ENCODE measurements at places on chromosomes 7 and 10. TPM values are rescaled to one million over a fixed set of nuclear protein-coding genes. Genes with fewer than 3 reads are reported as not detected.
A peak's percentile ranks its signal among the peaks of the same experiment; 100 is the strongest.

The ACHE gene
- polyA plus RNA-seq = 7.9 TPM

The HYAL4 gene
- polyA plus RNA-seq = 0.30 TPM

The MET gene
- polyA plus RNA-seq = 12.0 TPM

The KIAA1217 gene
- polyA plus RNA-seq = 30.5 TPM

The OR2A42 gene
- 0.02 TPM for polyA plus RNA-seq

The FAM25A gene
- polyA plus RNA-seq = 26.9 TPM

The NKX2-3 gene
- 0.09 TPM for polyA plus RNA-seq

The PTF1A gene
- polyA plus RNA-seq = 0.16 TPM

The ASAH2B gene
- 2.8 TPM for polyA plus RNA-seq

The CRYGN gene
- polyA plus RNA-seq = 0.34 TPM

The GIMAP1 gene
- 10.7 TPM for polyA plus RNA-seq

The COL1A2 gene
- 27.4 TPM for polyA plus RNA-seq

The SPDYE2 gene
- polyA plus RNA-seq = 0.05 TPM

The SPDYE18 gene
- polyA plus RNA-seq = 0.50 TPM

GRCh38 chr10:105774881-105775280 is 1133.8 kb downstream of the SORCS3 start:
- H3K27me3 ChIP-seq = no peaks in the 10 kb centered on the region
- no peak overlapping the region for H3K4me3 ChIP-seq
- H3K27ac ChIP-seq = no peak overlapping the region

DNA sequence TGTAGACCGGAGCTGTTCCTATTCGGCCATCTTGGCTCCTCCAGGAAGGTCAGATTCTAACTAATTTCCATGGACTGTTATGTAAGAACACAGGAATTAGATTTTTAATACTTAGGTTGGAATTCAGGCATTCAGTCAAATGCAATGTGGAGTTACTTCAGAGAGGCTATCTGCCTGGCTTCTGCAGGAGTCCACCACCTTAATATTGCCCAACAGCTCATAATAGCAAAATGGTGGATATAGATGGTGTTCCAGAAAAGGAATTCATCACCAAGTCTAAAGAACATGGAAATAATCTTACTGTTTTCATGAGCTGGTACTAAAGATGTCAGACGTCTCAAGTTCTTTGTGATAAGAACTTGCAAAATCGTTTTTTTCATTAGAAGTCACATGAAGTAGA is 39.5 kb downstream of the CRHR2 start:
- no peaks in the 10 kb centered on the region for H3K4me1 ChIP-seq
- no peak overlapping the region for H3K4me3 ChIP-seq
- H3K27me3 ChIP-seq = no peaks in the 10 kb centered on the region
- no peak for DNase-seq

DNA sequence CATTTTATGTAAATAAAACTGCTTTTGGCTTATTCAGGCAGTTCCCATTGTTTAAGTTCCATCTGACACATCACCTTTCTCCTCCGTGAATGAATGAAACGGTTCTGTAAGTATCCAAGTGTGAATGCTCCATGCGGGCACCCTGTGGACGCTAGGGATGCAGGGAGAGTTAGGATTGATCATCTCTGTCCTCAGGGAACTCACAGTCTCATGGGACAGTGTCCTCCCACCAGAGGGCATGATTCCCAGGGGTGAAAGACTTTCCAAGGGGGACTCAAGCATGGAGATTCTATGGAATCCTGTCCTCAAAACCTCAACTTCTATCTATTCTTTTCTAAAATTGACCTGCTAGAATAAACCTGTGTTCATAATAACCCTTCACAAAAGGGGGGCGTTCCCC is 98.8 kb downstream of the HECW1 start:
- no peak for DNase-seq
- no peaks in the 10 kb centered on the region for H3K27me3 ChIP-seq
- no peaks in the 10 kb centered on the region for H3K4me1 ChIP-seq
- H3K36me3 ChIP-seq = no peaks in the 10 kb centered on the region
- no peak overlapping the region for H3K27ac ChIP-seq
- H3K4me3 ChIP-seq = no peak overlapping the region

DNA sequence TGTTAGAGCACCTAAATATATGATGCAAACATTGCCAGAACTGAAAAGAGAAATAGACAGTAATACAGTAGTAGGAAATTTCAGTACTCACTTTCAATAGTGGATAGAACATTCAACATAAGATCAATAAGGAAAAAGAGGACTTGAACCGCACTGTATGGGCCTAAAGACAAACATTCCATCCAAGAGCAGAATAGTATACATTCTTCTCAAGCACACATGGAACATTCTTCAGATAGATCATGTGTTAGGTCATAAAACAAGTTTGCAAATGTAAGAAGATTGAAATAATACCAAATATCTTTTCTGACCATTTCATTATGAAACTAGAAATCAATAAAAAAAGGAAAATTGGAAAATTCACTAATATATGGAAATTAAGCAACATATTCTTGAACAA is 185.4 kb upstream of the FOXP2 start:
- H3K4me1 ChIP-seq = no peaks in the 10 kb centered on the region
- H3K4me3 ChIP-seq = no peak overlapping the region
- no peak for DNase-seq
- H3K36me3 ChIP-seq = no peaks in the 10 kb centered on the region
- H3K27me3 ChIP-seq = no peaks in the 10 kb centered on the region

GRCh38 chr7:131346885-131347592 is 19.4 kb downstream of the MKLN1 start:
- peaks cover 4% of the 10 kb centered on the region for H3K36me3 ChIP-seq
- H3K4me3 ChIP-seq = no peak overlapping the region
- H3K27ac ChIP-seq = no peak overlapping the region
- no peak for DNase-seq
- H3K4me1 ChIP-seq = no peaks in the 10 kb centered on the region

DNA sequence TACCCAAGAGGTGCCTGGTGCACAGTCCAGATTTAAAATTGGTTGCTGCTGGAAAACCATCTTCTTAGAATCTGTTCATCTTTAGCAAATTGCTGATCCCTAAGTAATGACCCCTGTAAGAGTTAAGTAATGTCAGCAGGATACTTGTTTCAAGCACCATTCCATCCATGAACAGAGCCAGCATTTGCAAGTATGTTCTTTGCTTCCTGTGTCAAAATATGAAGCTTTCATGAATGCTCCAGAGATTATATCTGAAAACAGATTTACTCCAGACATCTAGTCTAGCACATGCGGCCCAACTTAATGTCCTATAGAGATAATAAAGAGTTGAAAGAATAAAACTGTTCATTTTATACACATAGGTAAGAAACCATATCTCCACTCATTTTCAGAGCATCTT is 98.7 kb upstream of the ZNF438 start:
- peaks cover 35% of the 10 kb centered on the region for H3K4me1 ChIP-seq
- no peak overlapping the region for H3K27ac ChIP-seq
- DNase-seq = no peak
- H3K4me3 ChIP-seq = no peak overlapping the region

DNA sequence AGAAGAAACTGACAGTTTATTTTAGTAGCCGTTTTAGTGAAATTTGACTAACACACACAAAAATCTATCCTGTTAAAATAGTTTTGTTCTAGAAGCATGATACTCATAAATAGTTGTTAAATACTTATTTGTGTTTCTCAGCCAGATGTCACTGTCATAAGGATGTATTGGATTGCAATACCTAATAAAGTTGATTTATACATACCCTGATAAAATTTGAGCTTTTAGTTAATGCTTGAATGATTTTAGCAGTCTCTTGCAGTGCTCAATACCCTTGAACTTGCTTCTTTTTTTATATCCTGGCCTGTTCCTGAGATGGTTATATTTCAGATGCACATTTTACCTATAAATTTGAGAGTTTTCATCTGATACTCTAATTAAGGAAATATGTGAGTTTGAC is 10.1 kb downstream of the ING3 start:
- H3K4me1 ChIP-seq = no peaks in the 10 kb centered on the region
- no peak overlapping the region for H3K27ac ChIP-seq
- no peaks in the 10 kb centered on the region for H3K27me3 ChIP-seq
- no peak for DNase-seq
- H3K36me3 ChIP-seq = peaks cover 6% of the 10 kb centered on the region

- no peak overlapping the region for H3K27ac ChIP-seq
- no peaks in the 10 kb centered on the region for H3K27me3 ChIP-seq
- no peaks in the 10 kb centered on the region for H3K36me3 ChIP-seq
- no peak overlapping the region for H3K4me3 ChIP-seq
- DNase-seq = no peak
Observed at GRCh38 chr7:10655031-10655430, 318.6 kb upstream of the PHF14 start.

DNA sequence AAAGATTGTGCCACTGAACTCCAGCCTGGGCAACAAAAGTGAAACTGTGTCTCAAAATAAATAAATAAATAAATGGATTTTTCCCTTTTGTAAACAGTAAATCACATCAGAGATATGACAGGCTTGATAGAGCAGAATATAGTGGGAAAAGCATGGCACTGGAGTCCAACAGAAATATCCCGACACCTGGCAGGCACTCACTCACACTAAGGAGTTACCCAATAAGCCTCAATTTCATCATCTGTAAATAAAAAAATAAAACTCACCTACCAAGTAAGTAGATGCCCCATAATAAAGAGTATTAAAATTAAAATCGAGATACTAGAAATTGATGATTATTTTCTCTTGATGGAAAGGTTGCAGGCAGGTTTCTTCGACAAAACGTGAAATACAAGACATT is 1.7 kb downstream of the ATE1 start:
- no peak overlapping the region for H3K4me3 ChIP-seq
- no peak for DNase-seq
- no peaks in the 10 kb centered on the region for H3K27me3 ChIP-seq
- H3K4me1 ChIP-seq = no peaks in the 10 kb centered on the region
- peaks cover 18% of the 10 kb centered on the region for H3K36me3 ChIP-seq

- no peak for DNase-seq
- no peaks in the 10 kb centered on the region for H3K36me3 ChIP-seq
- no peak overlapping the region for H3K4me3 ChIP-seq
- H3K4me1 ChIP-seq = peaks cover 2% of the 10 kb centered on the region
- no peaks in the 10 kb centered on the region for H3K27me3 ChIP-seq
Observed at GRCh38 chr7:107967420-107967819, 35.5 kb downstream of the LAMB1 start.

GRCh38 chr7:51314726-51315125 is 1.9 kb downstream of the COBL start:
- no peak for DNase-seq
- H3K4me1 ChIP-seq = no peaks in the 10 kb centered on the region
- H3K4me3 ChIP-seq = no peak overlapping the region
- H3K27me3 ChIP-seq = peaks cover 45% of the 10 kb centered on the region
- no peak overlapping the region for H3K27ac ChIP-seq

DNA sequence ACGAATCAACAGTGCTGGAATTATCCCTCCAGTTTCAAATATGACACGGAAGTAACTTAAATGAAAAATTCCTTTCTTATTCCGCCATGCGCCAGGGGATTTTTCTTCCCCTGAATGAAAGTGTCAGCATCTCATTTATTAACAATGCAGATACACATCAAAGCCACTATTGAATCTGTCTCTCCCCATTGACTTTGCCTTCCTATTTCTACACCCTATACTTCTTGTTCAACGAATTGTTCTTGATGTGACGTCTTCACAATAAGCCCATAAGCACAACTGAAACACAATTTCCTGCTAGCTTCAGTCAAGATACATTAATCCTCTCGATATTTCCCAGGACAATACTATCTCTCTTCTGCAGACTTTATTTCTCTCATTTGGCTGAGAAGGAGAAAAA is 253.5 kb downstream of the ADARB2 start:
- no peak for DNase-seq
- H3K27ac ChIP-seq = no peak overlapping the region
- no peak overlapping the region for H3K4me3 ChIP-seq
- no peaks in the 10 kb centered on the region for H3K4me1 ChIP-seq

DNA sequence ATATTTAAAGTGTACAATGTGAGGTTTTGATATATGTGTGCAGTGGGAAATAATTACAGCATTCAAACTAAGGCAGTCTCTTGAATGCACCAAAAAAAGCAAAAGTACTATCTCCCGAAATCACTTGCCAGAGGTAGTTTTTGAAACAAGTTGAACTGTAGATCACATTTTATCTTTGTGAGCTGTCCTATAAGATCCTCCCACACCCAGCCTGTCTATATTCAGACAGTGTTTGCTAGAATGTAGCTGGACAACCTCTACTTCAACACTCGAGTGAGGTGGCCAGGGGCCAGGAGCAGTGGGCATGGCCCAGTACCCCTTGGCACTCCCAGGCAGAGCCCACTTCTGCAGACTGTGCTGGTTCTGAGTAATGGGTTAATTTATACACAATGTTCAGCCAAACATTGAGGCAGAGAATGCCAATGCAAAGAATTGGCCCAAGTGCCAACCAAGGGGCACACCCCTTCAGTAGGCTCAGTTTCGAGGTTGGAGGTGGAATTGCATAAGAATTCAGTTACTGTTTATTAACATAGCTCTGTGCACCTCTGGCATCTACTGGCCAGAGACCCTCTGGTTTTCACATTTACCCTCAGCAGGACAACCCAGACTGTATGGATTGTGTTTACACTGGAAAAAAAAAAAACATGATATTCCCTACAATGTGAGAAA is 70.5 kb downstream of the AHR start:
- no peak overlapping the region for H3K4me3 ChIP-seq
- H3K36me3 ChIP-seq = no peaks in the 10 kb centered on the region
- peaks cover 3% of the 10 kb centered on the region for H3K4me1 ChIP-seq
- no peaks in the 10 kb centered on the region for H3K27me3 ChIP-seq

- no peaks in the 10 kb centered on the region for H3K27me3 ChIP-seq
- H3K27ac ChIP-seq = no peak overlapping the region
- H3K36me3 ChIP-seq = no peaks in the 10 kb centered on the region
- no peak for DNase-seq
Observed at GRCh38 chr7:96045919-96046318, 273.6 kb downstream of the DYNC1I1 start.

- H3K27me3 ChIP-seq = peaks cover 97% of the 10 kb centered on the region
- H3K27ac ChIP-seq = no peak overlapping the region
- peak overlapping the region; percentile 60 for H3K4me3 ChIP-seq
Observed at GRCh38 chr10:114046087-114046458, 2.4 kb downstream of the ADRB1 start.

DNA sequence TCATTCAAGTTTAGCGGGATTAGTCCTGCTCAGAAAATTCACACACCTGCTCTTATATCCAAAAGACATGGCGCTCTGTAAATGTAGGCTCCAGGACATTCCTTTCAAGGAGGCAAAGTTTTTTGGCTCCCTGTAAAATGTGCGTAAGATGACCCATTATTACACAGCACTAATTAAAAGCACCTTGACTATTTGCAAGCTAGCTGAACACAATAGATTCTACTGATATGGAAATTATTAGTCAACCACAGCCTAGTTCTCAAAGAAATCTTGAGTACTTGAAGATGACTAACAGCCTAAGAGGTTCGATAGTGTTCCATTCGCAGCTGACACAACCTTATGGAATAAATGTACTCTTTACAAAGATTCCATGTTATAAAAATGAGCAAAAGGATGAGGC is 175.2 kb downstream of the BMPER start:
- no peak for DNase-seq
- no peak overlapping the region for H3K27ac ChIP-seq
- no peaks in the 10 kb centered on the region for H3K36me3 ChIP-seq
- no peak overlapping the region for H3K4me3 ChIP-seq
- H3K4me1 ChIP-seq = no peaks in the 10 kb centered on the region
- H3K27me3 ChIP-seq = no peaks in the 10 kb centered on the region

- H3K4me3 ChIP-seq = no peak overlapping the region
- no peaks in the 10 kb centered on the region for H3K27me3 ChIP-seq
- H3K36me3 ChIP-seq = peaks cover 31% of the 10 kb centered on the region
- no peaks in the 10 kb centered on the region for H3K4me1 ChIP-seq
- no peak for DNase-seq
- H3K27ac ChIP-seq = no peak overlapping the region
Observed at GRCh38 chr10:97648562-97649404, 8.3 kb downstream of the PI4K2A start.

GRCh38 chr7:97272237-97272975 is 154.9 kb downstream of the SDHAF3 start:
- H3K27ac ChIP-seq = no peak overlapping the region
- H3K4me3 ChIP-seq = no peak overlapping the region
- H3K27me3 ChIP-seq = no peaks in the 10 kb centered on the region
- no peak for DNase-seq
- H3K36me3 ChIP-seq = no peaks in the 10 kb centered on the region

All from thymus (tissue), 14 donors.